Muscle of back (tissue), 13 donors: ENCODE measurements at places on chromosomes 1 and 21. TPM values are rescaled to one million over a fixed set of nuclear protein-coding genes. Genes with fewer than 3 reads are reported as not detected.

DNA sequence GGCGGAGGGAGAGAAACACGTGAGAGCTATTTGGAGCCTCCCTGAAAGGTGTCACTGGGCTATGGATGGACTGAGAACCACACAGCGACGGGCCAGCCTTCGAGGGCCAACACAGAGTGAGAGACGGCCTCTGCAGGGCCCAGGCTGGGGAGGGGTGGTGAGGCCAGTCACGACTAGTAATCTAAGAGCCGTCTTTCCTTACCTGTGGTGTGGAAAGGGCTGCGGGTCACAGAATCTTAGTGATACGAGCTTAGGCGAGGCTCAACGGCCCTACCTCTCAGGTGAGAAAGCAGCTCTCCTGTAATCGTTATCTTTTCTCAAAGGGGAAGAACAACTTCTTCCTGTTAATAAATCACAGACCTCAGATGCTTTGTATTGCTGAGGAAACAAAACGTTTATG lies 33.4 kb upstream of the COX20 start:
- no peak for DNase-seq

- no peak for DNase-seq
These were observed 148.1 kb downstream of the NRIP1 start for GRCh38 chr21:14916676-14917141.

- no peak for DNase-seq
These were observed 84.6 kb downstream of the LRRN2 start for GRCh38 chr1:204600968-204601367.

DNA sequence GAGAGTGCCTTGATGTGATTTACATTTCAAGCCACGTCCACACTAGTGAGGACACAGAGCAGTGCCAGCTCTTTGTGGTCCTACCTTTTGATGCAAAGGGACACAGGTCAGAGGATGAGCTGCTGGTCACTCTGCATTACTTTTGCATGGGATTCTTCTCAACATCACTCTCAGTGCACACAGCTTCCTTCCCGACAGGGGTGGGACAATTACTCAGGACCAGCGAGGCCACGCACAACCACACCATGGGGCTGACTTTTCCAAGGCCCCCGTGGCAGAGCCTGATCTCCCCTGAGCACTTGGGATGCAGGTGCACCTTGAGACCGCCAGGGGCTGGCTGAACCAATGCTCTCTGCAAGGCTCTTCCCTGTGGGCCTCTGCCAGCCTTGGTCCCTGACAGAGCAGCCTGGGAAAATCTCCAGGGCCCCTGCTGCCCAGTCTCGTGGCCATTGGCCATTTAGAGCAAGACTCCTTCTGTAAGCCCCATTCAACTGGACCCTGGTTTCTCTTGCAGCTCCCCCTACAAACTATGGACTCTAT lies 13.2 kb upstream of the PRAMEF12 start:
- DNase-seq = no peak

DNA sequence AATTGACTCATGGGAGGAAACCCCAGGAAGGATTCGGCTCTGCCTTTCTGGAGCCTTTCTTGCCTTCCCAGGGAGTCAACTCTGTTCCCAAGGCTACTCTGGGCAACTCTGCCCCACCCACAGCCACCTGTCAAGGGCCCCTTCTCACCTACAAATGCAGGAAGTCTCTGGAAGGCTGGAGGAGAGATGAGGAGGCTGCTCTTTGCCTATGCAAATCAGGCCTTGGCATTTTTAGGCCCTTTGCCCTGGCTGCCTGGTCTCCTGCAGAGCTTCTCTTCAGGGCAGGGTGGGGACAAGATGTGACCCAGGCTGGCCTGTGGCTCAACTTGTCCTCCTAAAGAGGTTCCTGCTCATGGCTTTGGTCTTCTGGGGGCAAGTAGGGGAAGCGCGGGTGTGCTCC lies 5.4 kb downstream of the SLC6A9 start:
- DNase-seq = no peak

The CLCN6 gene
- polyA plus RNA-seq = 11.6 TPM
